ENCODE measurements at places on chromosomes 3 and 15. TPM values are rescaled to one million over a fixed set of nuclear protein-coding genes. Genes with fewer than 3 reads are reported as not detected.

Gene PSTPIP1
- total RNA-seq: 2.4 TPM

Gene MEGF11
- total RNA-seq: not detected

Gene NUP210
- 17.0 TPM for total RNA-seq

Gene CHRD
- 9.2 TPM for total RNA-seq

All from stomach (tissue), 19 donors.